Head of caudate nucleus (tissue), 42 donors: ENCODE measurements at places on chromosomes 7 and 10.

DNA sequence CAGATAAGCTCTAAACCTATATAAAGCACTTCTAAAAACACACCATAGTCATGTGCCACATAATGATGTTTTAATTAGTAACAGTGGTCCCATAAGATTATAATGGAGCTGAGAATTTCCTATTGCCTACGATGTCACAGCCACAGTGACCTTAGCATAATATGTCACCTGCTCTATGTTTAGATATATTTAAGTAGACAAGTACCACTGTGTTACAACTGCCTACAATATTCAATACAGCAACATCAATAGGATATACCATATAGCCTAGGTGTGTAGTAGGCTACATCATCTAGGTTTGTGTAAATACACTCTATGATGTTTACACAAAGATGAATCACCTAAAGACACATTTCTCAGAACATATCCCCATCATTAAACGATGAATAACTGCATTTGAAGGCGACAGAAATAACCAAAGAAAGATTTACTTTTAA lies 24.5 kb downstream of the GPR22 start:
- no peak for DNase-seq

- no peak for DNase-seq
Measured at GRCh38 chr7:31957090-31957720, 113.0 kb downstream of the PDE1C start.

DNA sequence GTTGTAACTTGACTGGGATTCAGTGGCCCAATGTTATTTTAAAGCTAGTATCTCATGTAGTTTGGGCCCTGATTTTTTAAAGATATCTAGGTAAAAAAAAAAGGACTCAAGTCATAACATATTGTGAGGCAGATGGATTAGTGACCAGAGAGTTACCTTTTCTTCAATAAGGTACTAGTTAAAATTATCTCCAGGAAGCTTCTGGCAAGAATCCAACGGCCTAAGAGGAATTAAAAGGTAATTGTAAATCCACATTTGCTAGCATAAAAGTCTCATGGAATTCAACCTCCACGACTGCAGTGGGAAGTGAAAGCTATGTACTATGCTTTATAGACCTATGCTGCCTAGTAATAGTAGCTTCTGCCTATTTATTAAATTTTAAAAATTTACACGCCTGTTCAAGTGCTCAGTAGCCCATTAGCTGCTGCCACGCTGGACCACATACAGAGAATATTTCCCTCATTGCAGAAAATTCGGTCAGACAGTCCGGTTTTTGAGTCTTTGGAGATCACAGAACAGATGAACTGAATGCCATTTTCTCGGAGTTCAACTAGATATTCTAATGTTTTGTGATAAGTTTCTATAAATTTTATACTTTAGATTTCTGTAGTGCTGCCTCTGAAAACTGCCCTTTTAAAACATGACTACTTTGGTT lies 118.4 kb downstream of the NSUN6 start:
- DNase-seq: no peak

GRCh38 chr7:106895246-106895864 lies 30.3 kb downstream of the PIK3CG start:
- DNase-seq: no peak

DNA sequence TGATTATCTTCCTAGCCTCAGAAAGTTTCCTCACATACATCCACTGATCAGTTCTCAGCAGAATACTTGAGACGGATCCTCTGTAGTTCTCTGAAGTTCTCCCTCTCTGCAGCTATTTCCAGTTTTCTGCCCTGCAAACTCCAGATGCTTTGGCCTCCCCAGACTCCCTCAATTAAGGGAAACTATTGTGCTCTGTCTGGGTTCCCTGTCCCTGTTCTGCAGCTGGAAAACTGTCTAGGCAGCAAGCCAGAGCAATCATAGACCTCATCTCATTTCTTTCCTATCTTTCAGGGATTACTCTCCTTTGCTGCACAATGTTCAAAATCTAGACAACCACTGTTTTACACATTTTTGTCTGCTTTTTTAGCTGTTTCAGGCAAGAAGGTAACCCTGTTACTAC lies 9.2 kb downstream of the MICU1 start:
- DNase-seq: peak; percentile 70

DNA sequence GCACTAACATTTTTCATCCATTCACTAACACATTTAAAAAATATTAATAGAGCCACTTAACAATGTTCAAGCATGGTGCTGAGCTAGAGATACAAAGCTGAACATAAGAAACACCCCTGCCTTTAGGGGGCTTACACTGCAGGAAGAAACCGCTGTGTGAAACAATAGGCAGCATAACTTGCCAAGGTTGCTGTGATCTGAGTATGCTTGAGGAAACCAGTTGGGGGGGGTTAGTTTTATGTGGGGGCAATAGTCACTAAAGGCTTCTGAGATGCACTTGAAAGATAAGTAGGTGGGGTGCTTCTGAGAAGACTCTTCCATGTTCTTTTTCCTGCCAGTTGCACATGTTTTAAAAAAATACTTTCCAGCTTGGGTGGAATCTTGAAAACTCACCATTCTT lies 2.8 kb downstream of the RBM17 start:
- DNase-seq: no peak

GRCh38 chr10:86366033-86366901 lies at the start of gene GRID1:
Gene GRID1, minus strand, starts transcription at chr10:86366795.
- peak; percentile 87 for DNase-seq

DNA sequence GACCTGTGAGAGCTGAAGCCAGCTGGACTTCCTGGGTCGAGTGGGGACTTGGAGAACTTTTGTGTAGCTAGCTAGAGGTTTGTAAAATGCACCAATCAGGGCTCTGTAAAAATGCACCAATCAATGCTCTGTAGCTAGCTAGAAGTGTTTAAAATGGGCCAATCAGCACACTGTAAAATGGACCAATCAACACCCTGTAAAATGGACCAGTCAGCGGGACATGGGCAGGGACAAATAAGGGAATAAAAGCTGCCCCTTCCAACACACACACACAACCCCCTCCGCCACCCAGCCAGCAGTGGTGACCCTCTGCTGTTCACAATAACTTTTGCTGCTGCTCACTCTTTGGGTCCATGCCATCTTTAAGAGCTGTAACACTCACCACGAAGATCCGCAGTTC lies 7.1 kb downstream of the ZNF511 start:
- no peak for DNase-seq

DNA sequence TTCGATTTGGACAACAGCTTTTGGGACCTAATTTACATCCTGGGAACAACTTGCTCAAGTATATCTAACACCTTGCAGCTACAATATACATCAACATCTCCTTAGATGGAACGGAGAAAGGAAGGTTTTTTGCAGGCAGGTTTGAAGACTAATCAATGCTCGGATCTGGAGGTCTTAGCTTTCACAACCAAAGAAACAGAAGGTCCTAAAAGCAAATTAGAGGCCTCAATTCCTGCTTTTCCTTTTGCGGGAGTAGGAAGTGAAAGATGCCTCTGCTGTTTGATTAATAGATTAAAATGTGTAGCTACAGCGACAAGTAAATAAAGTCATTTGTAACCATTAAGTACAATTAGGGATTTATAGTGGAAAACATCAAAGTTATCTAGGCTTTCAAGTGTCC lies 3.7 kb upstream of the SP8 start:
- DNase-seq: no peak

- DNase-seq: no peak
Measured at GRCh38 chr7:132077971-132078685, 498.1 kb downstream of the PLXNA4 start.

DNA sequence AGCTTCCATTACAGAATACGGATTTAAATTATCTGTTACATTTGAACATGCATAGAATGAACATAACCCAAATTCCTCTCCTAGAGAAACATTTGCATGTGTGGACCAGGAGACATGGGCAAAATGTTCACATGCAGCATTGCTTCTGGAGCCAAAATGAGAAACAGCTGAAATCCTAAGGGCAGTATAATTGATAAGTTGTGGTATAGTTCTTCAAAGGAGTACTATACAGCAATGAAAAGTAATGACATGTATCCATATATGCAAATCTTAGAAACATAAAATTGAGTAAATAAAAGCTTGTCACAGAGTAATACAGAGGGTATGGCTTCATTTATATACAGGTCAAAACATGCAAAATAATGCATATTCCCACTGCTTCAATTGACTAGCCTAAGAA lies 77.1 kb downstream of the RAB11FIP2 start:
- DNase-seq: no peak

DNA sequence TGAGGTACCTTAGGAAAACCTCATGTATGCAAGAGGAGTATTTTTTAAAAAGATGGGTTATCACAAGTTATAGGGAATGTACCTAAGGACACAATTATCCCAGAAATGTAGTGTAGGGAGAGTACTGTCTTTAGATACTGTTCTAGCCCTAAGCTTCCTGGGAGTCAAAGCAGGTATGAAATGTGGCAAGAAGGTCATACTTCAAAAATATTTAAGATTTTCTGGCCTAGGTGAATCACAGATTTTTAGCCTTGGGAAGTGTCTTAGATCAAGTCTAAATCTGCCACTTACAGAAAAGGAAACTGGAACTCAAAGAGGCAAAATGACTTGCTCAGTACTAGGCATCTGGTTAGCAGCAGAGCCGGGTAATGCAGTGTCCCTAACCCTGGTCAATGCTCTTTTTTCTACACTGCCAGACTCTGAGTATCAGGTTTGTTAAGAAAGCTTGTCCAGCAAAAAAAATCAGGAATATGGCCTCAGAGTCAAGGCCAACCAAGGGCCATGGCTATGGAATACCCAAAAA lies 13.9 kb downstream of the PIK3AP1 start:
- DNase-seq: no peak

- DNase-seq: no peak
Measured at GRCh38 chr7:32879460-32879859, 12.1 kb downstream of the KBTBD2 start.

DNA sequence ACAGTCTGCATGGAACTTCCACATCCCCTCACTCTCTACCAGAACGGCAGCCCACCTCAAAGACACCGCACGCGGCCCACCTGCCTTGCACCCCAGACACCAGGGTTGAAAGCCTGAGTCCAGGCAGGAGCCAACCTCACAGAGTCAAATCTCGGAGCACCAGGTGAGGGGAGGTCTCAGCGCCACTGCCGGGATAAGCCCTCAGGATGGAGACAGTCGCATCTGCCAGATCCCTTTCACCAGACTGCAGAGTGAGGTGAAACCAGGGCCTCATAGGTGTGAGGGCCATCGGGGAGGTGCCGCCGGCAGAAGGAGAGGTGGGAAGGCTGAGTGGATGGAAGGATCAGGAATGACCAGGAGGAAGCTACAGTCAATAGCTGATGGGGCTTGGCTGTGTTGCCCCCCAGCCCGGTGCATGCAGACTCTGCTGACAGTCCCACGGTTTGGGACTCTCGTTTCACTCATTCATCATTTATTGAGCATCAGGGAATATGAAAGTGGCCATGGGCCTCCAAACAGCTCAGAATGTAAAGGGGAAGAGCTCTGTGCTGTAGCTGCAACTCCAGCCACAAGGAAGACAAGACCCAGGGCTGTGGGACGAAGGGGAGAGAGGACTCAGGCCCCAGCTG lies 315.0 kb downstream of the PTPRN2 start:
- peak; percentile 36 for DNase-seq

GRCh38 chr10:113169853-113170460 lies 219.9 kb downstream of the TCF7L2 start:
- no peak for DNase-seq

DNA sequence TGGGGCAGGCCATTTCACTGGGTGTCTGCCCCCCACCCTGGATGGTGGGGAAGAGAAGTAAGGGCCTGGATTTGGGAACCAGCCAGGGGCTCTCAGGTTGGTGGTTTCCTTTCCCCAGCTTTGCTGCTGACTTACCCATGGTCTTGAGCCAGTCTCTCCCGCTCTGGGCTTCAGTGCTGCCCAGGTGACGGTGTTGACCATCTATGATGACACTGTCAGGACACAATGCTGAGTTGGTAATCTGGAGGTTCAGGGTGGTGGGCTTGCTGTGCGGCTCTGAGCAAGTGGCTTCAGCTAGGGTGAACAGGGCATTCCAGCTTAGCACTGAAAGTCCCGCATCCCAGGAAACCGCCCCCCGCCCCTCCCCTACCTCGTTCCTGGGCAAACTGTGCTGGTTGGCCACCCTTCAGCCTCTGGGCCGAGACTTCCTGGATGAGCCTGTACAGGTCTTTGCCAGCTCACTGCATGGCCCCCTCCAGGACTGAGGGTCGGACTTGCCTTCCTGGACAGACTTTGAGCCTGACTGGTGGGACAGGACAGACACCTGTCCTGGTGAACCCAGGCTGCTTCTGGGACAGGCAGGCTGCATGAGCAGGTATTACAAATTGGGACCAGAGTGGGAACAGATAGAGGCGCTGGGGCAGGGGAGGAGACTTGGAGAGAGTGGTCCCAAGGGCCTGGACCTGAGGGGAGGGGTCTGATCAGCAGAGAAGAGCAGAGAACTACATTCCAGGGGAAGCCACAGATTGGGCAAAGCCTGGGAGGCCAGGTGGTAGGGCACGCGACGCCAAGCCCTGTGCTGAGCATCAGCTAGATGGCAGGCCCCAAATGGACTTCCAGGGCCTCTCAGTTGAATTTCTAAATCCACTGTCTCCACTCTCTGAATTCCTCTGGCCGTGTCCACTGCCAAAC lies 19.9 kb upstream of the ZMIZ1 start:
- DNase-seq: no peak

DNA sequence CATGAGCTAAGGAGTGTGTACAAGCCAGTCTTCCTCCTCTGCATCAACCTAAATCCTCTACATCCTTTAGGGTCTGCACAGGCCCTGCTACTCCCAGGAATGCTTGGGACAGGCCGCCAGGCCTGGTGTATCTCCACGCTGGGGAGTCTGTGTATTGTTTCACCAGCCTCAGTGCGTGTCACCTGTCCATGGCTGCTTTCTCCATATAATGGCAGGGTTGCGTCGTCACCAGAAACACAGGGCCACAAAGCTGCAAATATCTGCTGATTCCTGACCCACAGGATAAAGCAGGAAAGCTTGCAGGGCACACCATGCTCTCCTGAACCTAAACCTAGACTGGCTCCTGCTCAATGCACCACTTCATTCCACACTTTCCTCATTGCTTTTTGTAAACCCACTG lies 45.6 kb downstream of the COBL start:
- DNase-seq: no peak

DNA sequence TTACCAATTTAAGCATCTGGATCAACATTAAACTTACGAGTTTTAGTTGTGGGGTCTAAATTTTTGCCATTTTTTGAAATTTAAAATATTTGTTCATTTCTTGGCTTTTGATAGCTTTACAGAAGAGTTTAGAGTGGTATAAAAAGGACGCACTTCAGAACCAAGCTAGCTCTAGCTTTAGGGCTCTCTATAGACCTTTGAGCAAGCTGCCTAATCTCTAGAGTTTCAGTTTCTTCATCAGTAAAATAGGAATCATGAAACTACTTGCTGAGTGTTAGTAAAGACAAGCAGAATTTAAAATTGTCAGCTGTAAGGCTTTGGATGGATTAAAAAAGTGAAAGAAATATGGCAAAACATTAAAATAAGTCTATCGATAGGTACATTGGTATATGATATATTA lies 266.5 kb downstream of the IPMK start:
- DNase-seq: no peak

- DNase-seq: no peak
Measured at GRCh38 chr7:147711447-147711846, 879.1 kb upstream of the C7orf33 start.
